ENCODE measurements at places on chromosomes 3 and 15. TPM values are rescaled to one million over a fixed set of nuclear protein-coding genes. Genes with fewer than 3 reads are reported as not detected.

Gene CCR9
- not detected for total RNA-seq

Gene DNAH12
- total RNA-seq = not detected

Gene UBAP1L
- 0.24 TPM for total RNA-seq

DNA sequence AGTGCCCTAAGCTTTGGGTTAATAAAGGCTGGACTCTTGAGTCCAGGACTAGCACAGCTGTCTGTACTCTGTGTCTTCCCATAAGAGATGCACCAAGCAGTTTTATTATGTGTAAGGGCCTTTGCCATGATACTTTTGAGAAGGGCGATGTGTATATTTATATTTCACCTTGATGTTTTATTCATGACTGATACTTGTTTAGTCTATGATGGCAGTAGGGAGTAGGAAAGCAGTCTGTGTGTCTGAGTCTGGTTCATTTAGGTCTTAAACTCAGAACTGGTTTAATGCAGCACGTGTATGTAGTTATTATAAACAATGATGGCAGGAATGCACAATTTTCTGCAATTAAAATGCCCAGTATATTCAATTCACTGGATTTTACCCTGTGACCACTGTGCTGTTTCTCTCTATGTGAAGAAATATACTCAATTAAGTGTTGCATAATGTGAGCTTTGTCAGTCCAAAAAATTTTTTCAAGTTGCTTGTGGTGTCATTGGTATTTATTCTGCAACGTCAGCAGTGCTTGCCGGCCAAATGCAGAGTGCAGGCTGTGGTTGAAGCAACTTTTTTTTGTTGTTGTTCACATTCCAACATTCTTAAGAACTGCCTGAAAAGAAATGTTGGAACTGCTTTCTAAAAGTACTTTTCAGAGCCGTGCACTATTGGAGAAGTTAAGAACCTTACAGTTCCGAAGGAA lies 423.7 kb upstream of the SEMA6D start:
- peak; percentile 18 for DNase-seq

GRCh38 chr3:187567661-187568121 lies 102.5 kb downstream of the SST start:
- DNase-seq = no peak

Measured in G401 (cell line).